HT1080 (cell line): ENCODE measurements at places on chromosomes 1 and 21. TPM values are rescaled to one million over a fixed set of nuclear protein-coding genes. Genes with fewer than 3 reads are reported as not detected.
A peak's percentile ranks its signal among the peaks of the same experiment; 100 is the strongest.

- no peak for DNase-seq
These were observed 690.5 kb downstream of the BRINP3 start for GRCh38 chr1:189787201-189787600.

Gene OR2T33
- 0.08 TPM in 1 of 2 replicates, not detected in the other for total RNA-seq

Gene C1orf185
- not detected in 2 replicates for total RNA-seq

DNA sequence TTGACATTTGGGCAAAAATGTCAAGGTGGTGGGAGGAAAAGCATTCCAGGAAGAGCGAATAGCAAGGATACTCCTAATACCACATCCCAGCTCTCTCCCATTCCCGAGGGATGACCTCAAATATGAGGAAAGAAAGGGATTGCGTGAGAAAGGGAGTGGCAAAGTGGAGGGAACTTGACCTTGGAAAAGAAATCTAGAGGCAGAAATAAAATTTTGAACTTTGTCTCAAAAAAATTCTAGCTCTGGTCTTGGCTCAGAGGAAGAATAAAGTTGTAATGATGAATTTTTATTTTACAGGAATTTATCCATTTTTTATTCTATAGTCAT is 127.8 kb downstream of the TBX19 start:
- DNase-seq: peak; percentile 59

- DNase-seq: no peak
These were observed 83.7 kb downstream of the PROX1 start for GRCh38 chr1:214071469-214071868.

GRCh38 chr1:241401156-241401555 is 44.2 kb upstream of the RGS7 start:
- peak; percentile 43 for DNase-seq
